ENCODE measurements at places on chromosomes 6 and 20.

DNA sequence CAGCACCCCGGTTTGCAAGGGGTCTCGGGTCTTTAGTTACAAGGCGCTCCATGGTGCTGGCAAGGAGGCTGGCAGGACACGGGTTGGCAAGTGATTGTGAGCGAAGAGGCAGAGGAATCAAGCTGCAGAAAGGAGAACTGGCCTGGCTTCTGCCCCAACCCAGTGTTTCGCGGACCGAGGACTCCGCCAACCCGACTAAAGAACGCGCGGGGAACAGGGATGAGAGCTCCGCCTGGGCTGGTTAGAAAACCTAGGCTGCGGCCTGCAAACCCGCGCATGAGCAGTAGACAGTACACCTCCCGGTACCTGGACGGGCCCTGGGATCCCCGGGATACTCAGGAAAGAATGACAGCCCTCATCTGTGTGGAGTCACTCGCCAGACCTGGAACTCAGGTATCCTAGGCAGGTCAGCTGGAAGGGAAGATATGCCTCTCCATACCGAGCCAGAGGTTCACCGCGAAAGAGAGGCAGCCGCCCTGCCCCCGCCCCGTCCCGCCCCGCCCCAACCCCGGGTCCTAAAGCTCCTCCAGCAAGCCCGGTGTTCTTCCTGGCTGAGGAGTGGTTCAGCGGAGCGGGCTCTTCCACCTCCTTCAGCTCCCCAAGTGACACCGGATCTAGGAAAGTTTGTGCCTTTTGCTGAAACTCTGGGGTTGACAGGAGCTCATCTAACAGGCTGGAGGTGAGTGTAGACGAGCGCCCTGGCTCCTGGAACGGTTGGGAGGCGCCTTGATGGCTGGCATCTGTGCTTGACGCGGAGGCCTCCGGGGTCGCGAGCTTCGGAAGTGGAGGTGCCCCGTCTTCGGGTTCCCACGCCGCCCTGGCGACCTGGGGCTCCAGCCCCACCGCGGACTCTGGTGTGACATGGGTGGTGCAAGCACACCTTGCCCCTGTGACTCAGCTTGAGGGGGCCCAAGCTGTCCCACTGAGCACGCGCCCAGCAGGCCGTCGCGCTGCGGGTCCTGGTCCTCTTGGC lies 1847.3 kb upstream of the DEFB115 start:
- DNase-seq: no peak

- no peak for DNase-seq
Observed at GRCh38 chr6:92701425-92702096, 717.8 kb downstream of the EPHA7 start.

DNA sequence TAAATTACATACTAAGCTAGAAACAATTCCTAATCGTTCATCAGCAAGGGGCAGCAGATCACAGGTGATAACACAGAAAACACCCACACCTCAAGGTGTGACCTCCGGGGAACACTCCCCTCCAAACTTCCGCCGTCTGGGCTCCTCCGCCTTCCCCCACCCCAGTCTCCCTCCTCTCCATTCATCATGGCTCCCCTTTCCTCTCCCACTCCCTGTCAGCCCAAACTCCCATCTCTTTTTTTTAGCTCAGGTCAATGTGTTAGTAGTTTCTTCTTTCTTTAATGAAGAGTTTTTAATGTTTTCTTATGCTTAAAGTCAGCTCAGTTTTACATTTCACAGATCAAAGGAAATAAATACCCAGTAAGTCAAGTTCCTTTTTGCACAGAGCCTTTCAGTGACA lies 20.7 kb downstream of the CNKSR3 start:
- no peak for DNase-seq

DNA sequence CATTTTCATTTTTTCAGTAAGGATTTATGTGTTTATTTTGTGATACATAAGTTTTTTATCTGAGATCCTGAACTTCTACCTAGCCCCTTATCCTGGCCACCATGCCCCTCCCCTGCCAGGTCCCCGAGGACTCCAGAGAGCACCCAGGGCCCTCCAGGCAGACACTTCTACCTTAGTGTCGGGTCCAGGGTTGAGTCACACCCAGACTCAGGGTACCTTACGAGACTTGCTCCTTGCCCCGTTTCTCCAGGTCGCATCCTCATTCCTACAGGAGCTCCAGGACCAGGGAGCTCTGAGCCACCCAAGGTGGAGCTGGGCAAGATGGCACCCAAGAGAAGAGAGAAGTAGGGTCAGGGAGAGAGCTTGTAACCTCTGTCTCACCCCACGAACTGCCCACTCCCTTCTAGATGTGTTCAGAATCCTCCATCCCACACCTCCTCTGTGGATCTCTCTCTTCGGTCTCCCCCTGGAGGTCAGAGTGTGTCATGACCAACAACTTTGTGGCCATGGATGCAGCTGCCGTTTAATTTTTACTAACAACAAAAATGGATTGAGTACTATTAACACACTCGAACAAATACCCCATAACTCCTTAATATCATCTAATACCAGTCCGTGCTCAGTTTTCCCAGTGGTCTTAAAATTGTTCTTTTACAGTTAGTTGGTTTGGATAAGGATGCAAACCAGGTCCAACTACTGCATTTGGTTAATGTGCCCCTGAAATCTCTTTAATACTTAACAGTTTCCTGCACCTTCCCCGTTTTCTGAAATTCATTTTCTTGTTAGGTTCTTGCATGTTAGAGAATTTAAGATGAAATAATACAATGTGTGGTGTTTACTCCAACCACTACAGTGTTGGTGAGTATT lies 130.6 kb upstream of the INSM1 start:
- DNase-seq: no peak

DNA sequence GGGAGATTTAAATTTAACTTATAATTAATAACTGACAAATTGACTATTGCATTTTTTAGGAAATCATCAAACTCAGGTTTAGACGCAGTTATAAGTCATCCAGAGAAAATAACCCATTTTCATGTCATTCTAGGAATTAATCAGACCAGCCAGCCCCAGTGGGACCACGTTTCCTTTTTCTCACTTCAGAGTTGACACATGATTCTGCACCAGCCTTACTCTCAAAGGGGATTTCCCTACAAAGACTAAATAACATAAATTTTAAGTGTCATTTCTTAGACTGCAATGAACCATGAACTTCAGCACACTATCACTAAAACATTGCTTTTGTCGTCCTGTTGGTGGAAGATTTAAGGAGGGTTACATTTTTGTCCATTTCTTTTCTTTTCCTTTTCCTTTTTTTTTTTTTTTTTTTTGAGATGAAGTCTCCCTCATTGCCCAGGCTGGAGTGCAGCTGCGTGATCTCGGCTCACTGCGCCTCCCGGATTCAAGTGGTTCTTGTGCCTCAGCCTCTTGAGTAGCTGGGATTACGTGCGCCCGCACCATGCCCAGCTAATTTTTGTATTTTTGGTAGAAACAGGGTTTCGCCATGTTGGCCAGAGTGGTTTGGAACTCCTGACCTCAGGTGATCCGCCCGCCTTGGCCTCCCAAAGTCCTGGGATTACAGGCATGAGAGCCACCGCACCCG lies 3.6 kb downstream of the IPCEF1 start:
- DNase-seq: no peak

GRCh38 chr6:83193747-83194566 lies 800 bp downstream of the RWDD2A start:
- DNase-seq: no peak

Data from NCI-H1417 treated with DMSO at 0.1 percent for 48 hours (cell line).